ENCODE measurements at places on chromosomes 5 and 9.

- no peak for DNase-seq
Measured at GRCh38 chr9:2818804-2819121, 25.1 kb downstream of the PUM3 start.

DNA sequence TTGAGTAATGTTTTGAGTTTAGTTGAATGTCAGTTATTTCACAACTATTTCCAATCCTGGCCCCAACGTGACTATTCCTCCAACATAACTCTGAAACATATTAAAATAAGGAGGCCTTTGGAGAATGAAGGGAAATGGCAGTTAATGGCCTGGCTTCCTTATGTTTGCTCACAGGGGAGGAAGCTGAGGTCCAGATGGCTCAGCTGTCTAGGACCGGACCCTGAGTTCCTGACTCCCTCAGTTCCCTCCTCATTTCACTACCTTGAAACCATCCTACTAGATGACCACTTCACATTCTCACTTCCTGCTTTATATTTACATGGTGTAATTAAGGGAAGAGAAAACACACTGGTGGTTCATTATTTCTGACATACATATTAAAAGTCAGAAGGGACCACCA, 6.6 kb downstream of the OTULINL start:
- DNase-seq = no peak

- DNase-seq = no peak
Measured at GRCh38 chr5:30392897-30393296, 800.6 kb upstream of the CDH6 start.

DNA sequence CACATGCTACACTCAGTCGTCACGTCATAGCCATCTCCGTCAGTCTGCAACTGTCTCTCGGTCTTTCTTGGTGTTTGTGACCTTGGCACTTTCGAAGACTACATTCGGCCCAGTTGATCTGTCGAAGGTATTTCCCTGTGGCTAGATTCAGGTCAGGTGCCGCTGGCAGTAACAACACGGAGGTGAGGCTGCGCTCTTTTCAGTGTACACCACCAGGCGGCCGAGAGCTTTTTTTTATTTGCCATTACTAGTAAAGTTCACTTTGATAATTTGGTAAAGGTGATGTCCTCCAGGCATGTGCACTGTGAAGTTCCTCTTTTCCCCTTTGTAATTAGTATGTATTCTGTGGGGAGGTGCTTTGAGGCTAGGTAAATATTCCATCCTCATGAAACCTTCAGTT, 49.7 kb downstream of the RNF130 start:
- DNase-seq = no peak

- DNase-seq = peak; percentile 39
Measured at GRCh38 chr5:31825518-31826068, 186.7 kb downstream of the PDZD2 start.

GRCh38 chr5:141349917-141350619, at the start of gene PCDHGB1:
TSS of gene PCDHGB1 (plus strand) at chr5:141350099. CDS start at chr5:141350261, 162 bp downstream.
- no peak for DNase-seq

DNA sequence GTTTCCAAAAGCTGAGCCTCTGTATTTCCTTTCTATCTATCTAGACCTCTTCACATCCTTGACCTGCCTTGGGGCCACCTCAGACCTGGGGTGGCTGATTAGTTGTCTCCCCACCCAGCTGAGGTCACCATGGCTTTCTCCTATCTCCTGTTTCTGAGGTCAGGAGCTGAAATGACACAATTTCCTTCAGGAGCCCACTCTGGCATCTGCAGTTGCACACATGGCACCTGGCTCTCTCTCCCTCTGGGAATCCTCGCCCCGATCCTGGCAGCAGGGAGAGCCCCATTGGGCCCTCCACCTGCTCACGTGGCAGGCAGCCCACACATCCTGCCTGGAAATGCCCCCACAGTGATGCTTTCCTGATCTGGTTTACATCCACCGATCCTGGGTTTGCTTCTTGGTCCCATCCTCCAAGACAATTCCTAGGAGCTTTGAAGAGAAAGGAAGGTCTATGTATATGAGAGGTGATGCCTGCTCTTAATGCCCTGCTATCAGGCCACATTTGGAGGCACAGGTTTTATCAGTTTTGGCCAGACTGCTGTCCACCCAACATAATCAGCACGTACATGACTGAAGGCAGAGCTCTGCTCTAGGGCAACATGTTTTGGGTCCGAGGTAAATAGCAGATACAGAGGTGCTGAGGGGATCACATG, 53.7 kb downstream of the MARCHF3 start:
- no peak for DNase-seq

- DNase-seq = no peak
Measured at GRCh38 chr9:78297672-78297961, 692 bp downstream of the PSAT1 start.

DNA sequence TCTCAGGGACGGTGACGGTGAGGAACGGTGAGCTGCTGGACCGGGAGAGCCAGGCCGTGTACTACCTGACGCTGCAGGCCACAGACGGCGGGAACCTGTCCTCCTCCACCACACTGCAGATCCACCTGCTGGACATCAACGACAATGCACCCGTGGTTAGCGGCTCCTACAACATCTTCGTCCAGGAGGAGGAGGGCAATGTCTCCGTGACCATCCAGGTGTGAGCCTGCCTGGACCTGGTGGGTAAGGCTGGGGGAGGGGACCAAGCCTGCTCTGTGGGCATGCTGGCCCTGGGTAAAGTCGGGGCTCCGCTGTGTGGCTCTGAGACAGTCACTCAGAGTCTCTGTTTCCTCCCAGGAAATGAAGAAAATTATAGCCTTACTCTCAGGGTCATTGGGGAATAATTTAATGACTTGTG, 29.3 kb downstream of the CDHR2 start:
- DNase-seq = peak; percentile 31

DNA sequence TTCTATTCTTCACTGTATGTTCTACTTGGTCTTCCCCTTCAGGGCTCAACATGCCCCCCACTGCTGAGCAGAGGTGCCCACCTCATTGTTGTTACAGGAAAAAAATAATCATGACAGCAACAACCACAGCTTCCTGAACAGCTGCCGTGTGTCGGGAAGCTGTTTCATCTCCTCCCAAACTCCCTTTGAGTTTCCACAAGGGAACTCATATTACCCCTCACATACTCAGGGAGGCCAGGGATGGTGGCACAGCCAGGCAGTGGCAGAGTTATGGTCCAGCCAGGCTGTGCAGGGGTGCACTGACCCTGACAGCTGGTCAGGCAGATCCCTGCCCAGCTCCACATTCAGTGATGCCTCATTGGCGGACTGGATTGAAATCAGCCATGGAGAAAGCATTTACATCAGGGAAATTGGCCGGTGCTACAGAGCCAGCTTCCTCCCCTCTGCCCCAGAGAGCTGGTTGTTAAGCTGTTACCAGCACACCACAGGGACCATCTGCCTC, 37.3 kb downstream of the SARDH start:
- DNase-seq = no peak

DNA sequence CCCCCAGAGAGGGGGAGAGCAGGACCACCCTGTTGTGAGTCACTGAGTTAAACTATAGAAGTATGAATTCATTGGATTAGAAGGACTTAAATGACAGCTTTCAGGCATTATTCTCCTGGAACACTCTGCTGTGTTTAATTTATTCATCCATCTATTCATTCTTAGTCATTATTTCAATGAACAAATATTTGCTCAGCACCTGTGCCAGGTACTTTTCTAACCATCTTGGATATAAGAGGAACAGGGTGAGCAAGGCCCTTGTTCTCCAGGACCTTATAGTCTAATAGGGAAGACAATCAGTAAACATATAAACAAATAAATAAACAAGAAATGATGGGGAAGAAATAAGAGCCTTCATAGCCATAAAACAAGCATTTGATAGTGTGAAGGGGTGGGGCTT, 483.9 kb upstream of the BRINP1 start:
- DNase-seq = no peak

DNA sequence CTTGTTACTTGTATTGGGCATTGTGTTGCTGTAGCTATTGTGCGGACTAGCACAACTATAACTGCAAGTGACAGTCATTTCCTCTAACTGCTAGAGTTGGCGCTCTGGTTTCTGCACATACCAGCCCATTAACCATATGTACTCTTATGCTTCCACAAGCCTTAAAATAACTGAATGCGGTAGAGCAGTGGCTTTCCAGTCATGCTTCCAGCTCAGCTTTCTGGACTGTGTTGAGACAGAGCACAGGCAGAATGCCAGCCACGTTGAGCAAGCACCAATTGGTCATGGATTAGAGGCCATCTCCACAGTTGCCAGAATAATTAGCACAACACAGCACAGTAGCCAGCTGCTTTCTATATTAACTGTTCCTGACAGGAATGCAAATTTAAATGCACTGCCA, 12.2 kb downstream of the INVS start:
- no peak for DNase-seq

GRCh38 chr9:122342323-122343050, 28.3 kb upstream of the PTGS1 start:
- no peak for DNase-seq

GRCh38 chr5:133773247-133774202, 161.2 kb upstream of the FSTL4 start:
- no peak for DNase-seq

GRCh38 chr5:118199801-118200200, 788.5 kb downstream of the DTWD2 start:
- DNase-seq = no peak

GRCh38 chr5:144040615-144041305, 129.7 kb downstream of the YIPF5 start:
- no peak for DNase-seq

DNA sequence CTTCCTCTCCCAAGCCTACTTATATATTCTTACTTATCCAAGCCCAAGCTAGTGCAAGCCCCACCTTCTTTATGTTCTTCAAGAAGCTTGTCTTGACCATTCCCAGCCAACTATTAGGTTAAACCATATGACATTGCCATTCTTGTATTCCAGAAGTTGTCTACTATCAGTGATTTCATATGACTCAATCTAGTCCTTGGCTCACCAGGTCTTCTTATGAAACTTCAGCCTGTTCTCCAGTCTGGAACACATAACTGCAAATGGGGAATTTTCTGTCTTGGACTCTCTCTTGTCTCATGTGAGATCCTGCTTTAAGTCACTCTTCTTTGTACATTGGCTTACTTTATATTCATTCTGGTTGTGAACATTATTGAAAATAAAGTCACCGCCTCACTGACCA, 130.7 kb downstream of the TTLL11 start:
- DNase-seq = no peak

DNA sequence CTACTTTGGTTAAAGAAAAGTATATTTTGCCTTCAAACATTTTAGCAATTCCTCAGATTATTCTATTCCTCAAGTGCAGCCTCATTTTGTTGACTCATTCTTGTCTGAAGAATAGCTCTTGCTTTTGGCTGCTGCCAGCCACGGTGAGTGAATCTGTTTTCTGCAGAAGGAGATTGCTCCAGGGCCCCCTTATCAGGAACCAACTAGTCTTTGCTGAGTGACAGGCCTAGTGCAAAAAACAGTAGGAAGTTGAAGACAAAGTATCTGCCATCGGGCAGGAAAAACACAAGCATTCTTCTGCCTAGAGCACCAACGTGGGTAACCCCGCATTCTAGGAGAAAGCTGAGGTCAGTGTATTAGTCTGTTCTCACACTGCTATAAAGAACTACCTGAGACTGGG, 42.3 kb downstream of the ZNF883 start:
- no peak for DNase-seq

DNA sequence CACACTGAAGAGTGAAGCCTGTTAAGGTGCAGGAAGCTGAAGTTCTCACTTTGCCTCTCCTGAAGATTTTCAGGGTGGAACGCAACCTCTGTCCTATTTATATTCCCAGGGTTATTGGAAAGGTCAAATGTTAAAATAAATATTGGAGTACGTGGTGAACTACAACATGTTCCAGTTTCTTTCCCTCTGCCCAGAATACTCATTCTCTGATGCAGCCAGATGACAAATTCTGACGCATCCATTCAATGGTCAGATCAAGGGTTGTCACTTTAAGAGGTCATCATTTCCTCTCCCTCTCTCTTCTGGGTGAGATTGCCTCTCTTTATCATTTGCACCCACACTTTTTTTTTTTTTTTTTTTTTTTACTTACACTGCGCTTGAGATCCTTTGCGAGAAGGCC, 277.1 kb downstream of the BRINP1 start:
- DNase-seq = no peak

GRCh38 chr9:114497236-114497635, 8.0 kb downstream of the WHRN start:
- DNase-seq = no peak

DNA sequence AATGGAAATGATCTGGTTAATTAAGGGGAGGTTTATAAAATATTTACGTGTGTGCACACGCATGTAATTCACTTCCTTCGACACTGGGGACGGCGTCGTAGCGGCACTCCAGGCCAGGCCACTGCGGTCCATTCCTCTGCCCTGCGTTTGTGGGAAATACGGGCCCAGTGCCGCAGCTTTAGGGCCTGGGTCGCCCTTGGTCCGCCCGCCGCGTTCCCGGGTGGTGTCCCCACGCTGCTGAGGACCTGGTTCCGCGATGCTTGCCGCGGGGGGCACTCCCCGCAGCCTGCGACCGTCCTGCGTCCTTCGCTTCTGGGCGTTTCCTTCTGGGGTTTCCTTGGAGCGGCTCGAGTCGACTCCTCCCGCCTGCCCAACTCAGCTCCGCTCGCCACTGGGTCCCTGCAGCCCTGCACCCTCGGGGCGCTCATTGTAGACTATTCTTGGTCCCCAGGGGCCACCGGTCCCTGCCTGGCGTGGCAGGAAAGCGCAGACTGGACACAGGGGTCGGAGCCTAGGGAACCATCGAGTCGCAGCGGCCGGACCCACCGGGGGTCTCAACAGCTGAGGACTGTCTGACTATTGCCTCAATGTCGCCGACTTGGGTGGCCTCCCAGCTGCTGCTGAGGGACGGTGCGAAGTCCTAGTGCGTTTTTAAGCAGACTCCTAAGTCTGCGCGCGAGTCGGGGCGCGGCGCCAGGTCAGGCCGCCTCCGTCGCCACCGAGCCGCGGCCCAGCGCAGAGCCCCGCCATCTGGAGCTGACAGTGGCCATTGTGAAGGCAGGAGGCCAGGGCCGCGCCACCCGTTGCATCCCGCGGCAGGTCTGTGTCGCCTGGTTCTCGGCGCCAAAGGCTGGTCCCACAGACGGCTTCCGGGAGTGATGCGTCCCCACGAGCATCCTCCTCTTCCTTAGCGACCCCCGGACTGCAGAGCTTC, 4.4 kb upstream of the IRX1 start:
- DNase-seq = no peak

DNA sequence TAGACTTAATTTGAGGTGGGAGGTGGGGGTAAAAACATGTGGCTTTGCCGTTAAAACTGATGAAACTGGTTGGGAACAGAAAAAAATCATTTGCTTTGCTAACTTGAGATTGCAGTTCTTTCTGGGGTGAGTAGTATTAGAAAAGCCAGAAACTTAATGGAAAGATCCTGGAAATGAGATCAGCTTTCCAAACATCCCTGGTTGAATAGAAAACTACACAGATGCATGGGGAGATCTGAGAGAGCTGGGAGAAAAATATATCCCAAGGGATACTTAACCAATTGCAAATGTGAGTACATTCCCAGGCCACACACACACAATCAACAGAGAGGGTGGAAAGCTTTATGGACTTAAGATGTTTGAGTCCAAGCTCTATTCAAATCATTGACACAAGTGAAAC, 222.3 kb downstream of the YTHDC2 start:
- no peak for DNase-seq

- DNase-seq = no peak
Measured at GRCh38 chr5:105947461-105947860, 1723.3 kb downstream of the EFNA5 start.

GRCh38 chr9:21806644-21807043, 4.2 kb downstream of the MTAP start:
- DNase-seq = no peak

- DNase-seq = no peak
Measured at GRCh38 chr5:177982072-177982727, 13.8 kb downstream of the PROP1 start.
